ENCODE measurements at places on chromosomes 6 and 20. TPM values are rescaled to one million over a fixed set of nuclear protein-coding genes. Genes with fewer than 3 reads are reported as not detected.

NINL gene
- 14.5 TPM for total RNA-seq

SENP6 gene
- 27.9 TPM for total RNA-seq

MLN gene
- total RNA-seq: not detected

RNF39 gene
- not detected for total RNA-seq

FHL5 gene
- not detected for total RNA-seq

CAGE1 gene
- total RNA-seq: not detected

RALGAPB gene
- 17.1 TPM for total RNA-seq

CCDC28A gene
- 13.0 TPM for total RNA-seq

LRRN4 gene
- not detected for total RNA-seq

RBPJL gene
- not detected for total RNA-seq

MUC22 gene
- total RNA-seq: 0.03 TPM

STX11 gene
- total RNA-seq: 2.3 TPM

DYNLRB1 gene
- total RNA-seq: 227 TPM

C6orf52 gene
- total RNA-seq: 1.1 TPM

VGLL2 gene
- not detected for total RNA-seq

TMEM63B gene
- total RNA-seq: 16.7 TPM

SFT2D1 gene
- 42.1 TPM for total RNA-seq

CST5 gene
- total RNA-seq: not detected

PFDN4 gene
- 51.0 TPM for total RNA-seq

TBX18 gene
- 20.5 TPM for total RNA-seq

LY6G6F gene
- total RNA-seq: not detected

BTN1A1 gene
- 0.03 TPM for total RNA-seq

KCNK5 gene
- total RNA-seq: 1.2 TPM

BEND3 gene
- 3.3 TPM for total RNA-seq

NFATC2 gene
- 6.8 TPM for total RNA-seq

SLC52A3 gene
- 0.64 TPM for total RNA-seq

WFDC9 gene
- total RNA-seq: not detected

UST gene
- total RNA-seq: 3.3 TPM

HFE gene
- 8.8 TPM for total RNA-seq

SAPCD1 gene
- total RNA-seq: 2.7 TPM

C6orf132 gene
- 1.8 TPM for total RNA-seq

CTNNBL1 gene
- total RNA-seq: 65.6 TPM

SYCP2 gene
- 0.50 TPM for total RNA-seq

BPIFB1 gene
- total RNA-seq: not detected

CDH26 gene
- total RNA-seq: 0.14 TPM

TRIM31 gene
- 1.2 TPM for total RNA-seq

UNC5CL gene
- 0.52 TPM for total RNA-seq

PGC gene
- total RNA-seq: not detected

SLC17A4 gene
- not detected for total RNA-seq

SLC17A1 gene
- total RNA-seq: not detected

OR2H2 gene
- total RNA-seq: not detected

OVOL2 gene
- 0.18 TPM for total RNA-seq

CPXM1 gene
- not detected for total RNA-seq

PXDC1 gene
- total RNA-seq: 18.9 TPM

DEFB124 gene
- not detected for total RNA-seq

MATN4 gene
- 0.06 TPM for total RNA-seq

LRRC1 gene
- 5.1 TPM for total RNA-seq

ID1 gene
- 431 TPM for total RNA-seq

BPIFB2 gene
- total RNA-seq: not detected

All from A549 treated with CORT108297 at 1 μM for 4 hours (cell line).